NAMALWA (cell line): ENCODE measurements at places on chromosomes 5 and 9.
A peak's percentile ranks its signal among the peaks of the same experiment; 100 is the strongest.

GRCh38 chr5:126366199-126366560 is 57.0 kb upstream of the GRAMD2B start:
- no peak for DNase-seq

DNA sequence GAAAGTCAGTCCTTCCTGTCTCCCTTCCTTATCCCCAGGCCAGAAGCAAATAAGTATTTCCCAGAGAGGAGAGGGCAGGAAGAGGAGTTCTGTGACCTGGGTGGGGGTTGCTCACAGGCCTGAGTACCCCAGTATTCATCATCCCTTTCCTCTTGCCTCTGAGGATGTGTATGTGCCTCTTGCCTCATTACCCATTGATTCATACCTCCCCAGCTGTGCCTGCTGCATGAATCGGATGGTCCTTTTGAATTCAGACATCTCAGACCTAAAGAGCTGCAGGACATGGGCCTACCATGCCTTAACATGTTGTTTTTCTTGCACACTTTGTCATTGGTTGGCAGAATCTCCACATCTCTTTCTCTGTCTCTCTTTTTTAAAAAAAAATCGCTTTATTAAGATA is 112.8 kb upstream of the SHB start:
- peak; percentile 43 for DNase-seq

DNA sequence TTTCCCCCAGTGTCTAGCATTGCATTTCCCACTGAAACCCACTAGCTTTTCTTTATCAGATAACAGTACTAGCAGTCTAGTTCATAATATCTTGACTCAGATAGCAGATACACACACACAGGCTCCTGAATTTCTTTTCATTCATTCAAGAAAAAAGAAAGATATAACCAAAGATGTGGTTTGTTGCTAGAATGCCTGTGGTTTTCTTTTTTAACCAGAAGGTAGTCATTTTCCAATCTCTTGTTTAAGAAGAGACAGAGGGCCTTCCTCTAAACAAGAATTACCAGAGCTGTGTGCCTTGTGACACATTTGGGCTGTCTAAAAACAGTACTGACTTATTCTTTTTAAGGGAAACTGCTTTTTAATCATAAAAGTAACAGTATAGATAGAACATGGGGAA is 167.3 kb downstream of the PJA2 start:
- DNase-seq = no peak

DNA sequence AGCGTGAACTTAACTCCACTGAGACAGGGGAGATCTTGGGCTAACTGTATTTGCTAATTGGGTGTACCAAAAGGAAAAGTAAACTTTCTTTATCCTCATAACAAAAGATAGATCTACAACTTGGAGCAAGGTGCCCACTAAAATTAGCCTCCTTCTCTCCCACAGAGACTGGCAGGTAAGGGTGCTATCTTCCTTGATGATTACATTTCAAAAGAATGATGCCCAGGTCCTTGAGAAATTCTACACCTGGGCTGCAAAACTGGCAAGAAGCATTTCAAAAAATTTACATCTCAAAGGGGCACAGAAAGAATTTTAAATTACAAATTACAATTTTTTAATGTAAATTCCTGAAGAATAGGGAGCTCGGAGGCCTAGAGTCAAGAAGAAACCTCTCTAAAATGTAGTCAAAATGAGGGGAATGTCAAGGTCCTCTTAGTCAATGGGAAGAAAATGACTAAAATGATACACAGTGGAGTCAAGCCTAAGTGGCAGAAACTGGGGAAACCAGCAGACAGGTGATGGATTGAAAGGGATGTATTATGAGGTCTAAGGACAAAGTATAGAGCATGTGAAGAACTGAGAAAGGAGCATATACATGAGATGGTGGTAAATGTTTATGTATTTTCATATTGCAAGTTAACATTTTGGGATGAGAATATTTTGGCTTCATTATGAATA is 348.3 kb upstream of the TUSC1 start:
- DNase-seq = no peak

- no peak for DNase-seq
These were observed 3.9 kb downstream of the SPARC start for GRCh38 chr5:151682751-151683331.

DNA sequence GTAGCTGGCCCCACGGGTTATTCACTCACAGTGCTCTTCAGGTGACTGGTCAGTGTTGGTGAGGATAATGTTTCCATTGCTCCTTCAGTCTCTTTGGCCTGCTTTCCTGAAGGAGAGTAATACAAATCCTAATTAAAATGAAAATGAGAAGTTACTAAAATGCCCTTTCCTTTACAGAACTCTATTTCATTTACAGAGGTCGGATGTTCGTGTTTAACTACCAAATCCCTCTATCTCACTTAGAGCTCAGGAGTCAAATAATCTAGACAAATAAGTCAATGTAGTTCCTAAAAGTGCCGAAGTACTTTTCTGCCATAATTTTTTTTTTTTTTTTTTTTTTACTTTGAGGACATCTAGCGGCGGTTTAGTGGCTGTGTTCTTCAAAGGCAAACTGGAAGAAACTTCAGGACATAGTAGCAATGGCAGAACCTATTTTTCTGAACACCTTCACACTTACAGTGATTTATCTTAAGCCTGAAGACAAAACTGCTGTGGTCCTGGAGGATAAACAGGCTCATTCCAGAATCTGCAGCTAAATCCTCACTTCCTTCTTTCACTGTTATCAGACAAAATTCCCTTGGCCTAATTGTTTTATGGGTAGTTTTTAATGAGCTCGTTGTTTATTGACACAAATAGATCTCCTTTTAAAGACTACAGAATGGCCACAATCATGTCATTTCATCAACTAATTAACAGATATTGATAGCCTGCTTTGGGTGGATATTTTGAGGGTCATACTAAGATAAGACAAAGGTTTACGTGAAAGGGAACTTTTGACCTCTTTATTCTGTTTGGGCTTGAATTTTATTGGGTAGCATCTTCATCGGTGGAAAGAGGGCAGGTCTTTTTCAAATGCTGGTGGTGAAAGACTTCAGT is 207.6 kb upstream of the DMRTA1 start:
- DNase-seq = peak; percentile 63

DNA sequence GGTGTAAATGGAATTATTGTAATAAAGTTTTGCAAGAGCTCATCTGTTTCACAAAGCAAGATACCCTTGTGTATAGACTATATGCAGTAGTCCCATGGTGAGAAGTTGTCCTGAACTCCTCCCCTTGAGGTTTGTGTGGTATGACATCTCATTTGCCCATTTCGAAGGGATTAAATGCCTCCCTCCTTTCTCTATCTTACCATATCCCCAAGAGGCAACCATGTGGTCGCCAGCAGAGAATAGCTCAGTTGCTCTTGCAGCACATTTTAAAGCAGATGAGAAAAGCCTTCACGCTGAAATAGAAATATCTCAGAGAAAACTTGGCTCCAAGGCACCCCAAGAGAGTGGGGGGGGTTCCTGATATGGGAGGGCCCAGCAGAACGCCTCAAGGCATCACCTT is 4.6 kb downstream of the SEMA6A start:
- DNase-seq = no peak

DNA sequence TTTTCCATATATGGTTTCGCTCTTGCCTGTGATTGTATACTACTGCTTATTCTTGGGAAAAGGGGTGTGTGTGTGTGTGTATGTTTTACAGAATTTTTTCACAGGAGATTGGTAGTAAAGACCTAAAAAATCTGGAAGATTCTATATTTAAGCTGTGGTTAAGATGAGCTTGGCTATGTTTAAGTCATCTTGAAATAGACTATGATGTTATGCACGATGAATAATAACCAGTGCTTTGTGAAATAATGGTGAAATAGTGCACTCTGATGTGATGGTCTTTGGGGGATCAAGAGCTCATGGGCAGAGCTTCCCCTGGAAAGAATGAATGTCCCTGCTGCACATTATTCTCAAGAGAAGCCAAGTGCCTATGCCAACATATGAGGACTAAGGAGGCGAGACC is 301.0 kb downstream of the ACTL7B start:
- no peak for DNase-seq

DNA sequence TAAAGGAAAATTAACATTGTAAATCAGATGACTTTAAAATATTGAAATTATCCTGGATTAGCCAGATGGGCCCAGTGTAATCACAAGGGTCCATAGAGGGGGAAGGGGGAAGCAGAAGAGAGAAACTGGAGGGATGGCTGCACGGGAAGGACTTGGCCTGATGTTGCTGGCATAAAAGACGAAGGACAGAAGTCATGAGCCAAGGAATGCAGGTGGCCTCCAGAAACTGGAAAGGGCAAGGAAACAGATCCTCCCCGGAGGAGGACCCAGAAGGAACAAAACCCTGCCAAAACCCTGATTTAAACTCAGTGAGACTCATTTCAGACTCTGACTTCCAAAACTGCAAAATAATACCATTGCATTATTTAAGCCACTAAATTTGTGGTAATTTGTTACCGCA is 100.2 kb downstream of the ADAMTS2 start:
- no peak for DNase-seq

DNA sequence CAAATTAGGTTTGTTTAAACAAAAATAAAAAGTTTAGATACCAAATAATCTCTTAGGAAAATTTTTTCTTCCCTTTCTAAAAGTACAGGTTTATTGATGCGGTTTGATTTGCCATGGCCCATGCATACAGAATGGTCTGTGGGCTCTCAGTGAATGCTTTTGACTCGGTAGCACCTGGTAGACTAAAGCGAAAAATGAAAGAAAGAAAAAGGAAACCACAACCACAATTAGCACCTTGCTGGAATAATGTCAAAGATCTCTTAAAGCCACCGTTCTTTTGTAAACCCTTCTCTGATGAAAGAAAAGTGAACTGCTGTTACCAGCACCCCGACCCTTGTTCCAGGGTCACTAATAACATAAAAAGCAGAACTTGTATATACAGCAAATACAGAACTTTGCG is 157.9 kb downstream of the NFIB start:
- DNase-seq = no peak

DNA sequence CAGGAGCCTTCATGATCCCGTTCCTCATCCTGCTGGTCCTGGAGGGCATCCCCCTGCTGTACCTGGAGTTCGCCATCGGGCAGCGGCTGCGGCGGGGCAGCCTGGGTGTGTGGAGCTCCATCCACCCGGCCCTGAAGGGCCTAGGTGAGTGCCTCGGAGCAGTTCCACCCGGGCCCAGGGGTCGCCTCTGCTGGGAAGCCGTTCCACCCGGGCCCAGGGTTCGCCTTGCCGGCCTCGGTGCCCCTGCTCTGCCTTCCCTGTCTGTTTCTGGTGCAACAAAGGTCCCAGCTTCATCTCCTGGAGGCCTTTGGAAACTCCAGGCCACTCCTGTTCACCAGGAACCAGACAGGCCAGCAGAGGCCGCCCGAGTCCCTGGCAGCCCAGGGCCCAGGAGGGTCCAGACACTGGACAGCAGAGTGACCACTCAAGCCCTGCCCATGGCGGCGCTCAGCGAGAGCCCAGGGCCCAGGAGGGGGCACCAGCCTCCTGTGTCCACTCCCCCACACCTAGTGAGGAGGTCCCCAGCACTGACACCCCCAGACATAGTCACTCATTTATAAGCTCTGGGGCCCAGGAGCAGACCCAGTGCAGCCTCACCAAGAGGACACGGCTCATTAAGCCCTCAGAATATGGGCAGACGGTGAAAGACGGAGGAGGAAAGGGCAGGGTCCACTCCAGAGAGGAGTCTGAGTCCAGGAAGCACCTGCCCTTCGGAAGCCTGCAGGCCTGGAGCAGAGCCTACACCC is 7.5 kb downstream of the SLC6A19 start:
- no peak for DNase-seq

DNA sequence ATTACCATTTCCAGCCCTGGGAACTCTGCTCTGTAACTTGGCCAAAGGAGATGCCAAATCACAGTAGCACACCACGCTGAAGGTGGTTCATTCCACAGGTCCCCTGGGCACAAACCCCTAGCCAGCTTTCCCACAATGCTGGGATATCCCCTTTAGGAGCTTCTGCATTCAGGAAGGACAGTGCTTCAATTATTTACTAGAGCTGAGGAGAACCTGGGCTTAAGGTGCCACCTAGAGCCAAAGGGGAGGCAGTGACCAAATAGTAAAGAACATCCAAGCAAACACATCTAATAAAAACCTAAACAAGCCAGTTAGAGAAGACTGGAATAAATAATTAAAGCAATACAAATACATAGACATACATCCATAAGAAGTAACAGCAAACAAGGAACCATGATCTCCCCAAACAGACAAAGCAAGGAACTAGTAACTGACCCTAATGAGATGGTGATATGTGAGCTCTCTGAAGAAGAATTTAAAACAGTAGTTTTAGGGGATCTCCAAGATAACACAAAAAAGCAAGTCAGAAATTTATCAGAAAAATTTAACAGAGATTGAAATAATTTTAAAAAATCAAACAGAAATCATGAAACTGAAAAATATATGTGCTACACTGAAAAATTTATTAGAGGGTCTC is 14.6 kb downstream of the KIF4B start:
- DNase-seq = peak; percentile 21

- DNase-seq = no peak
These were observed 18.4 kb upstream of the ERGIC1 start for GRCh38 chr5:172815631-172816030.

DNA sequence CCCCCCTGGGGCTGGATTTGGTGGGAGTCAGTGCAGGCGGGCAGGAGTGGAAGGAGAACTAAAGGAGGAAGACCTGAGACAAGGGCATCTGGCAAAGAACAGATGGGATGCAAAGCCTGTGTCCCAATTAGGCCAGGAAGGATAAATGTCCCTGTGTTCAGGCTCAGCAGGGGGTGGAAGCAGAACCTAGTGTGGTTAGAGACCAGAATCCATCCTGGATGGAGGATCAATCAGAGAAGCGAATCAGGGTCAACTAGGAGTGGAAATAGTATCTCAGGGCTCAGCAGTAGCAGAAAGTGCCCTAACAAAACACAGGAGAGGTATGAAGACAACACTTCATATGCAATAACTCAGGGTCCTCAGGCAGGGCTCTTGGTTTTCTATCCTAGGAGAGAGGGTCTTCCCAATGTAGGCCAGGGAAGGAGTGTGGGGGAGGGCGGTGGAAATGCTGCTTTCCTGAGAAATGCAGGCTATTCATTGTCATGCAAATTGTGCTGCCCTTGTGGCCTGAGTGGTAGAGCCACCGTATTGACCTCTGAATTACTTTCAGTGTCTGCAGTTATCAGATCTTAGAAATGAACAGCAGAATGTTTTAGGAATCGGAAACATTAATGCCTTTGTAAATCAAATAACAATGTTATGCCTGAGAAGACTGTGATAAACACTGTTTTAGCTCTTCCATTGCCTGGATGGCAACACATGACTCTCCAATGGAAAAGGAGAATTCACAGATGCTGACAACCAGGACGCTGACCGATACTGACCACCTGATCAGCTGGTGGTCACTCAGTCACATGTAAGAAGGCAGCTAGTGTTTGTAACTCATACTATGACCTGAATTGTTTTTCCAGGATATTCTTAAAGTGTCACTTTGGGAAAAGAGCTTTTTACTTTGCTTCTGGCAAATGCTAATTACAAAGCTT is 323.6 kb downstream of the SEMA5A start:
- no peak for DNase-seq

GRCh38 chr9:129121483-129121882 is 10.3 kb downstream of the PTPA start:
- DNase-seq = no peak

GRCh38 chr5:123441408-123441807 is 18.2 kb upstream of the CEP120 start:
- DNase-seq = no peak

GRCh38 chr5:117829646-117830045 is 1158.7 kb downstream of the DTWD2 start:
- DNase-seq = no peak

GRCh38 chr5:73918791-73919221 is 292.8 kb downstream of the ARHGEF28 start:
- DNase-seq = no peak

GRCh38 chr5:132001647-132002561 is 9.6 kb downstream of the ACSL6 start:
- no peak for DNase-seq

GRCh38 chr9:130368631-130369103 is 76.1 kb upstream of the ASS1 start:
- DNase-seq = peak; percentile 45

GRCh38 chr5:17854901-17855300 is 220.6 kb downstream of the TAF11L14 start:
- DNase-seq = no peak
